ENCODE measurements at places on chromosomes 12 and 14.

DNA sequence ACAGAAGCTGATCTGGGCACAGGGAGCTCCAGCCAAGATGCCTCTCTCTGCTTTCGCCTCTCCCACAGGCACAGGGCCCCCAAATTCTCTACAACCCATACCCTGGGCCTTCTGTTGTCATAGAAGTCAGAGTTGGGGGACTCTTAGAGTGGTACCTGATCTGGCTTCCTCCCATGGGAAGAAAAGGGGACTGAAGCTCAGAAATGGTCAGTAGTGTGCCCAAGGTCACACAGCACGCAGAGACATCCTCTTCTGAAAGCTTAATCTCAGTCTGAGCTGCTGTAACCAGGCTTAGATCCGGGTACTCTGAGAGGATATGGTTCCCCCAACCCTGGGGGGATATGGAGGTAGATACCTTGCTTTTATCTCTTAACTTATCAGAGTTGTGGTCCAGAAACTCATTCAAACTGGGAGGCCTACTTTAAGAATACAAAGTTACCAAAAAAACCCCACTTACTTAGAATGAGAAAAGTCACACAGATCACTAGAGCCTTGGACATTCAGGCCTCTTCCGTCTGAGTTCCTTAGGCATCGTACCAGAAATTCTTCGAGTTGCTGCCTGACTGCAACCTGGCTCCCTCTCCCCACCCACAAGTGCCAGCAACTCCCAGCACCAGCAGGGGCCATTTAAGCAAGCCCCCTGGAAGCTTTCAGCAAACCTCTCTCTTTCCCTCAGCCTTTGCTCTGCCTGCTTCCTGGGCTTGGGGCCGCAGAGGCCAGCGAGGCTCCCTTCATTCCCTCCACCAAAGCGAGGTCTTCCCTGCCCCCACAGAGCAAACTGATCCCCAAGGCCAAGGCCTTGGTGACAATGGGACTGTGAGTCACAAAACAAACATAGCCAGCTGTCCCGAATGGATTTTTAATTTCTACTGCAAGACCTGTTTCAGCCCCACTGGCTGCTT lies 13.9 kb downstream of the KRT7 start:
- no peak for DNase-seq

GRCh38 chr12:111160350-111161241 lies 208.3 kb downstream of the PHETA1 start:
- no peak for DNase-seq

DNA sequence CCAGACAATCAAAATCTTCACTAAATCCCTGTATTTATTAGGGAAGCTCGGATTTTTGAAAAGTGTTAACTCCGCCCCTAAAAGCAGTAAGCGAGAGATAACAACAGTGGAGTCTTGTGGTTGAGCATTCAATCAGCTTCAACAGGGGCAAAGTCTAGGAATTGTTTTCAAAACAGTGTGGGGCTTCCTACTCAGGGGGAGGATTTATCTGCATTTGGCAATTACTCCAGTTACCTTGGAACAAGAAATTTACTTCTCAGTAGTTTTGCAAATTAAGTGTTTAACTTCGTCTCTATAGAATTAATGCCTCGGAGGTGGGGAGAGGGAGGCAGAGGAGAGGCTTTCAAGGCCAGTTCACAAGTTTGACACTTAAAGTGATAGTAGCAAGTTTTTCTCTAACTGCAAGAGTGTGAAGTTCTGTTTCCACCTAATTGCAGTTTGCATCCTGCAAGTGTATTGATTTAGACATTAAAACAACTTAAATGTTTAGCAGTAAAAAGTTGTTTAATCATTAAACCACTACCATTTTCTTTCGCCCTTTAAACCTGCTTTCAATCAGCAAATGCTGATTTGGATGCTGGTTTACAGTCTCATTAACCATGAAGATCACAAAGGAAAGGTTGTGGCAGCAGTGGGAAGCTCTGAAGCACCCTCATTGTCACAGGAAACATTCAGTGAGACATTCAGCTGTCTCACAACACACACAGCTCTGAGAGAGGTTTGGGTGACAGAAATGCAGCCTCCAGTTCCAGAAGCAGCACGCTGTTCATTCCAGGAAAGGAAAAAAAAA lies 102.0 kb downstream of the HMGA2 start:
- no peak for DNase-seq

DNA sequence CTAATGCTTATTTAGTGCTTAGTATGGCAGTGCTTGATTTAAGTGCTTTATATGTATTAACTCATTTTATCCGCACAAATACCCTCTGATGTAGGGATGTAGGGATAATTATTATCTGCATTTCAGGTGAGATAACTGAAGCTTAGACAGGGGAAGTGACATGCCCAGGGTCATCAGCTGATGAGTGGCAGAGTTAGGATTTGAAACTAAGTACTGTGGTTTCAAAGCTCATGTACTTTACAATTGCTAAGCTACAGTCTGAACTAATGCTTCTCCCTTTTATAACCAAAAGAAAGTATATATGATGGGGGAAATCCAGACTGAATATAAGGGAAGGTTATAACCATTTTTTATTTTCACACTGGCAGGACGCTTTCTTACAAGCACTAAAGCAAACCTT lies 229.6 kb upstream of the NAV3 start:
- DNase-seq, result no peak

Measured in cortex of kidney (tissue), 1 donor.